SK-N-SH (cell line): ENCODE measurements at places on chromosomes 4 and X.
A peak's percentile ranks its signal among the peaks of the same experiment; 100 is the strongest.

DNA sequence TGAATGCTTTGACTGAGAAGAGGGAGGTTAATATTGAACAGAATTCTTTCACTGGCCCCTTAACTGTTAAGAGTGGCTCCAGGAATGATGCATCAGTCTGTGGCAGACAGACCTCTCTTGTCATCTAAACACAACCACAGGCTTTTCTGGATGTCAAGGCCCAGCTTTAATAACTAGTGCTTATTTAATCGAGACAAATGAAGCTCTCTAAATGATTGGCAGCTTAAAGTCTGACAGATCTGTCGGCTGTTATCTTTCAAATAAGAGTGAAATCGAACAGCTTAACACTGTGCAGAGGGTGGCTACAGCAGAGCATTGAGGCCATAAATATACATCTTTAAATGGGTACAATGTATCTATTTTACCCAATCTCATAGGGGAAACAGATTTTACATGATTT, 500.8 kb upstream of the PABPC4L start:
- no peak for DNase-seq

DNA sequence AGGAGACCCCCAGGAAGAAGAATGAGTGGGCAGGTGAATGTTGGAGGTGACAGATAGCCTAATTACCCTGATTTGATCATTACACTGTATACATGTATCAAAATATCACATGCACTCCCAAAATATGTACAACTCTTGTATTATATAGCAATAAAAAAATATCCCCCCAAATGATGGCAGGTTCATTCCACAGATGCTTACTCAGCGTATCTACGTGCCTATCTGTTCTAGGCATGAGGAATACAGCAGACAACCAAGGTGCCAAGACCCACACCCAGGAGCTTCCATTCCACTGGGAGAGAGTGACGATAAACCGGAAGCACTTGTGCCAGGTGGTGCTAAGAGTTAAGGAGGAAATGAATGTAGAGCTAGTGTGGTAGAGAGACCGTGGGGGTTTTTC, 42.4 kb downstream of the ADRA2C start:
- no peak for DNase-seq

- DNase-seq, result no peak
Measured at GRCh38 chr4:167492007-167492406, 257.7 kb upstream of the SPOCK3 start.

- DNase-seq, result no peak
Measured at GRCh38 chr4:18636001-18636585, 614.5 kb upstream of the LCORL start.

DNA sequence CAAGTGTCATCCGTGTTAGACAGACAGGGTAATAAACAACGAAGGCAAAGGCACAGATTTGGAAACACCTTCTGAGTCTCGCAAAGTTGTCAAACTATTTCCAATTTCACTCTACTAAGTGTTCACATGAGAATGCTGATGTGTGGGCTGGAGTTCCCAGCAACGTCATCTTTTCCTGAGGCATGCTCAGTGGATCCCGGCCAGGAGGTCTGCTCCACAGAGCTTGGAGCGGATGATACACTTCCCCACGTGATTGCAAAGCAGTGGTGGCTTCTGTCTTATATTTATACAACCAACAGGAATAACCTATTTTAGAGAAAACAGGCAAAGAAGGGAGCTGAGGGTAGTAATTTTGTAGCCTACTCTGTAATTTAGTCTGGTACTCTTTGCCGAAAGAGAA, 40.1 kb upstream of the PDK3 start:
- DNase-seq, result no peak

- no peak for DNase-seq
Measured at GRCh38 chrX:140123446-140123845, 158.1 kb upstream of the CXorf66 start.

GRCh38 chr4:154329268-154329868, 162.2 kb downstream of the DCHS2 start:
- DNase-seq, result no peak

- peak; percentile 12 for DNase-seq
Measured at GRCh38 chr4:95092766-95093165, 335.0 kb downstream of the BMPR1B start.

DNA sequence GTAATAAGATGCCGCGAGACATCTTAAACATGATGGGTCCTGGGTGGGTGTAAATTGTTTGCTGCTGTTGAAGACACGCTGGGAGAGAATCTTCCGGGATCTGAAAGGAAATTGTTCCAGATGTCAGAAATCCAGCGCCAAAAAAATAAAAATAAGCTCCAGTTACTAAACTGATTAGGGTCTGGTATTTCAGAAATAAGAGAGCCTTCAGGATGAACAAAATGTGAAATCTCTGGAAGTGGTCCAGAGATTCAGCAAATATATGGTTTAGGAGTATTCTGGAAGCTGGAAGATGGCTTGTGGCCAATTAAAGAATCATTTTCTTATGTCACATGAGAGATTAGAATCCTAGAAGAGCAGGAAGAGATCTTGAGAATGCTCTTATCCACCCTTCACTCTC, 75.8 kb upstream of the NHS start:
- DNase-seq, result no peak

GRCh38 chrX:33605997-33606396, 394.6 kb upstream of the DMD start:
- DNase-seq, result no peak

GRCh38 chr4:94834501-94834900, 76.7 kb downstream of the BMPR1B start:
- DNase-seq, result no peak

- no peak for DNase-seq
Measured at GRCh38 chrX:14064626-14065432, 35.1 kb upstream of the GEMIN8 start.

DNA sequence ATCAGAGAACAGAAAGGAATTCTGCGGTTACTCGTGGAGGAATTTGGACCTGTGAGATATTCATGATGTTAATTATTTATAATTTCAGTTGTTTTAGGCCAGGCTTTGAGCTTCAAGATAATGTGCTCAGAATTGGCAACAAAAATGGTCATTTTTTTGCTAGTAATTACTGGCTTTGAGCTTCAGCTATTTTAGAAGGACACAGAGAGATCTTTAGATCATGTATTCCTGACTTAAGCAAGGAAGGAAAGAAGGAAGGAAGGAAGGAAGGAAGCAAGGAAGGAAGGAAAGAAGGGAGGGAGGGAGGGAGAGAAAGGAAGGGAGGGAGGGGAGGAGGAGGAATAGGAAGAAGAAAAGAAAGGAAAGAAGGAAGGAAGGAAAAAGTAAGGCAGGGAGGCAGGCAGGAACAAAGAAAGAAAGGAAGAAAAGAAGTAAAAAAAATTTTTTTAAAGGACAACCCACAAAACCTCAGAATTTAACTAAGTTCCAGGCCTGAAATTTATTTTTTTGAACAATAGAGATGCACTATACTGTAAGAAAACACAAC, 277.9 kb upstream of the KLF3 start:
- no peak for DNase-seq

DNA sequence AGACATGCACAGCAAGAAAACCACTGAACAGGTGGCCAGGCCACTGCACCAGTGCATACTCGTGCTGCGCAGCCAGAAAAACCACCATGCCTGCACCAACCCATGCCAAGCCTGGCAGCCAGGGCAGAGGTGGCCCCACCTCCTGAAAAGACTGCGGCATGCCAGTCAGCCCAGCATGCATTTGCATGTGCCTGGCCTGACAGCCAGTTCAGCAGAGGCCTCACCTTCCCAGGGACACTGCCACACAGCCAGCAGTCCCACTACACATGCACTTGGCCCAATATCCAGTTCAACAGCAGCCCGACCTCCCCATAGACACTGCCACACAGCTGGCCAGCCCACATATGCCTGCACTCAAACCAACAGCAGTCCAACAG, 43.5 kb upstream of the DDX60 start:
- no peak for DNase-seq

GRCh38 chr4:169249214-169249973, 21.4 kb downstream of the SH3RF1 start:
- no peak for DNase-seq

- DNase-seq, result no peak
Measured at GRCh38 chr4:100842856-100843255, 325.0 kb upstream of the EMCN start.

GRCh38 chrX:23035493-23035892, 35.7 kb downstream of the DDX53 start:
- no peak for DNase-seq

DNA sequence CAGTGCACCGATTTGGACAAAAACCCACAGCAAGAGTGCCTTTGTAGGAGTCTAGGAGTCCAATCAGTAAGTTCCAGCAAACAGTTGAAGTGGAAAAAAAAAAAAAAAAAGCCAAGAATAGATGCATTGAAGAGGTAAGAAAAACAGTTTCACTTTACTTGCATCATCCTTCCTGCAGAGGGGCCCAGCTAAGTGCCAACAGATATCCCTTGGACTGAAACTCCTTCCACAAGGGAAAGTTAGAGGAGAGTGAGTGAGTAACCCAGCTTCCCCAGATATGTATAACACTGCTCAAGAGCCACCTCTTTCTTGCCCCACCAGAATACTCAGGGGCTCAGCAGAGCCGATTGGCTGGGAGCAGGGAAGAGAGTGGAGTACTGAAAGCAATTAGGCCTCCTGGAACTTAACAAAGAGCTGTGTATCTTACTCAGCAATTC, 617.7 kb upstream of the SMIM31 start:
- no peak for DNase-seq

DNA sequence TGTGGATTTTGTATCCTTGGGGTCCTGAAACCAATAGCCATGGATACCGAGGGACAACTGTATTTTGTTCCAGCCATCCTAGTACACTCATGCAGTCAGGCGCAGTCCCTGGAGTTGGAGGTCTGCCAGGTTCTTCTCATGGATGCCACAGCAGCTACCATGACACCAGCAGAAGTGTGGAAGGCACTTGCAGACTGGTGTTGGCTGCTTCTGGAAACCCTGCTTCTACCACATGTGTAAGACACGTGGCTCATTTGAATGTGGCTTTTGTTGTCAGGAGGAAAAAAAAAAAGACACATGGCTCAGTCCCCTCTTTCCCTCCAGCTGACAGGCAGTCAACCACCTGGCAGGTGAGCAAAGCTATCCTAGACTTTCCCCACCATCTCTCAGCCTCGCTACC, 19.4 kb downstream of the DRD5 start:
- no peak for DNase-seq

DNA sequence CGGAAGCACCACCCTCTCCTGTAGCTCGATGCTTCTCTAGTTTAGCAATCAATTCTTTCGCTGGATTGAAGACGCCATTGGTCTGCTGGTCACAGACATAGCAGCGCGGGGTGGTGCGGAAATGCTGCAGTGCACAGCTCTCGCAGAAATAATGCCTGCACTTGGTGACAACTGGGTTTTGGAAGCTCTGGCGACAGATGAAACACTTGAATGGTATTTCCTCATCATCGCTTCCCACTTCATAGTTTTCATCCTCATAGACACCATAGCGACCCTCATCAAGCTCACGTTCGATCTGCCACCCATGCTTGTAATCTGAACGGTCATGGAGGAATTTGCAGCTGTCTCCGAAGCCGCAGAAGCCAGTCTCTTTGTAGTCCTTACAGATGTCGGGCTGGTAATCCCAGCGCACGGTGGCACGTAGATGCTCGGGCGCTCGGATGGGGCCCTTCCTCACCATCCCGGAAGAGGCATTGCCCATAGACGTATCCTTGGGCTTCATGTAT, 854 bp downstream of the RNF113A start:
- DNase-seq, result peak; percentile 26

GRCh38 chr4:25821899-25822298, 40.9 kb downstream of the SEL1L3 start:
- DNase-seq, result no peak

DNA sequence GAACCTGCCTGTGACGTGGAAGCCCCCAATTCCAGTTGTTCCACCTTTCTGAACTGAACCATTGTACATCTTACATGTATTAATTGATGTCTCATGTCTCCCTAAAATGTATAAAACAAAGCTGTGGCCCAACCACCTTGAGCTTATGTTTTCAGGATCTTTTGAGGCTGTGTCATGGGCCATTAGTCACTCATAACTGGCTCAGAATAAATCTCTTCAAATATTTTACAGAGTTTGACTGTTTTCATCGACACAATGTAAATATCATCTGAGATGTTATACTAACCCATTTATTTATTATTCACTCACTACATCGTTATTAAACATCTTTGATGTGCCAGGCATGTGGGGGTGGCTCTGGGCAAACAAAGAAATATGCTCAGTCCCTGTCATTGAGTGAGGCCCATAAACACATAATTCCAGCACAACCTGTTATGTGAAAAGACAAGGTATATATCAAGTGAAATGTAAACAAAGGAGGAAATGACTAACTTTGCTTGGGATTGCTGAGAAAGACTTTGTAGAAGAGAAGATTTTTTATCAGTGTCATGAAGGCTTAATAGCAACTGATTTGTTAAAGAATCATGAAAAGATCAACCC, 34.5 kb upstream of the PPM1K start:
- DNase-seq, result no peak

DNA sequence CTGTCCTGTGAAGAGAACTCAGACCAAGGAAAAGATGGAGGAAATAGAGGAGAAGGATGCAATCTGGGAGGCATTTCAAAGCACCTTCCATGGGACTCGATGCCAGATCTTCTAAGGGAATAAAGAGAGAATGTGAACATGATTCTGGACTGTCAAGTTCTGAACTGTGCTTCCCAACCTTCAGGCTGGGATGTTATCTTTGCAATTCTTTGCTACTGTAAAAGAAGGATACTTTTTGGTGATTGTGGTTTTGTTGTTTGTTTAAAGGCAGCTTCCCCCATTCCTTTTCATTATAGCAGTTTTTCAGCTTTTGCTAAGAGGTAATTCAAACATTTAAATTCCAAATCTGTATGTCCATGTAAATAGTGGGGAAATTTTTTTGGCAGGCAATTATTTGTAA, 217.3 kb downstream of the NWD2 start:
- no peak for DNase-seq

DNA sequence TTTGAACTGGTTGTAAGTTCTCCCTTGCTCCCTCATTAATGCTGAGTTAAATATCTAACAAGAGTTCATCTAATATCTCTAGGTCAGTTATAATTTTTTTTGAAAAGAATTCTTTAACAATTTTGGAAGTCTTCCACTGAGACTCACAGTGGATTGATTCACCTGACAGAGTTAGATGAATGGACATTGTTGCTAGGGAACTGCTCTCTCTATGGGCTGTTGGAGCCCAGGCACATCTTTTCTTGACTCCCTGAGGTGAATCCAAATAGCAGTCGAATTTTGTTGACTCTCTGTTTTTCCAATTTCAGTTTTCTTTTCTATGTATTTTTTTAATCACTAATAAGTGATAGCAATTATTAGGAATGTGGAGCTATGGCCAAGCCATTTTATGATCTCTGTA, 996.1 kb upstream of the PABPC4L start:
- no peak for DNase-seq

GRCh38 chr4:77465271-77465670, 140.3 kb upstream of the CXCL13 start:
- DNase-seq, result no peak

DNA sequence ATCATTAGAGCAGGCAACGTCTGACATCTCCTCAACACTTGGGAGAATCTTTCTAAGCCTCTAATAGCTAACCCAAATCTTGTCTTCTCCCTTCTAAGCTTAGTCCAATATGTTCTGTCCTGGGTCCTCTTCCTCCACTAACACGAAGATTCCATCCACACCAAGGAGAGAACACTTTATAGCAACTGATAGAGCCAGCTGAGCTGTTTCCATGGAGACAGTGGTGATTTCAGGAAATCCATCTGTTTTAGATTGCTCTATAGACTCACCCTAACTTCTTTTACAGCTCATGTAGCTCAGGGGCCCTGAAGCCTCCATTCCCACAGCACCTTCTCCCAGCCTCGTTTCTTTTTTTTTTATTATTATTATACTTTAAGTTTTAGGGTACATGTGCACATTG, 37.4 kb downstream of the SCD5 start:
- DNase-seq, result no peak
